Activated naive CD4-positive, alpha-beta T cell treated with anti-CD3 and anti-CD28 coated beads, Interleukin-2, amount 10 ng/mL, durations not matched to agents 7 days and 5 days (primary cell): ENCODE measurements at places on chromosomes 3 and 15.

GRCh38 chr15:38066612-38067011 lies 132.2 kb downstream of the TMCO5A start:
- DNase-seq = no peak
- no peaks in the 10 kb centered on the region for H3K36me3 ChIP-seq
- H3K27me3 ChIP-seq = peaks cover 23% of the 10 kb centered on the region

- peaks cover 18% of the 10 kb centered on the region for H3K27me3 ChIP-seq
- no peak overlapping the region for H3K27ac ChIP-seq
- H3K36me3 ChIP-seq = peaks cover 2% of the 10 kb centered on the region
These were observed 19.3 kb downstream of the TNFAIP8L3 start for GRCh38 chr15:51075364-51075763.

DNA sequence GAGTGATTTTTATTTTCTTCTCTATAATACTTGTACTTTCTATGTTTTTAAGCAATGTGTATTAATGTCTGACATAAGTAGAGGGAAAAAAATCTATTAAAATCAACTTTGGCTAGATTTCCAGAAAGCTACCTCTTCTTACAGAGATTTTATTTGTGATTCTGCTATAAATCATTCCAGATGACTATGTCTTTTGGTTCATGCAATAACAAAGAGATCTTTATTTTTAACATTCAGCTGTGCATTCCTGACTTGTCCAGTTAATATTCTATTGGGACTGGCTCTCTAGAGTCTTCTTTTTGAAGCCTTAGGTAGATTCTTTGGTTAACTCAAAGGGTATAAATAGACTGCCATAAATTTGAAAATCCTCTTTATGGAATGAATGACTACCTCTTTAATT lies 74.3 kb upstream of the ARPP21 start:
- no peak for DNase-seq
- H3K36me3 ChIP-seq = no peaks in the 10 kb centered on the region
- no peaks in the 10 kb centered on the region for H3K4me1 ChIP-seq

DNA sequence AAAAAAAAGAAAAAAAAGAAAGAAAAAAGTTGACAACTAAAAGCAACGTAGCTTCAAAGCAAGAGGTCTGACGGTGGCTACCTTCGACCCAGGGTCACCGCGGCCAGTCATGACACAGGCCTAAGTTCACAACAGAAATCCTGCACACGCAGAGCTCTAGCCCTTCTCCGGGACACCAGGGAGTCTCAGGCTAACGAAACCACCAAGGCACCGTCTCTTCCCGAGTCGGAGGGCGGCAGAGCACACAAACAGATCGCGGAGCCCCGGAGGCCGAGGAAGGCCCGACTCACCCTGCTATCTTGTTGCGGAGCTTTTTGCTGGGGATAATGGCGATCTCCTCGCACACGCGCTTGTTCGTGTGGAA lies 584 bp downstream of the RPS17 start:
- peak overlapping the region; percentile 97 for H3K27ac ChIP-seq
- H3K36me3 ChIP-seq = peaks cover 41% of the 10 kb centered on the region
- peaks cover 47% of the 10 kb centered on the region for H3K4me1 ChIP-seq
- no peak for DNase-seq
- peaks cover 9% of the 10 kb centered on the region for H3K27me3 ChIP-seq
- H3K4me3 ChIP-seq = peak overlapping the region; percentile 96

- no peak for DNase-seq
- H3K36me3 ChIP-seq = peaks cover 61% of the 10 kb centered on the region
- no peak overlapping the region for H3K27ac ChIP-seq
- H3K27me3 ChIP-seq = no peaks in the 10 kb centered on the region
- H3K4me3 ChIP-seq = no peak overlapping the region
- peaks cover 30% of the 10 kb centered on the region for H3K4me1 ChIP-seq
These were observed 56.6 kb downstream of the CBLB start for GRCh38 chr3:105812194-105812586.

DNA sequence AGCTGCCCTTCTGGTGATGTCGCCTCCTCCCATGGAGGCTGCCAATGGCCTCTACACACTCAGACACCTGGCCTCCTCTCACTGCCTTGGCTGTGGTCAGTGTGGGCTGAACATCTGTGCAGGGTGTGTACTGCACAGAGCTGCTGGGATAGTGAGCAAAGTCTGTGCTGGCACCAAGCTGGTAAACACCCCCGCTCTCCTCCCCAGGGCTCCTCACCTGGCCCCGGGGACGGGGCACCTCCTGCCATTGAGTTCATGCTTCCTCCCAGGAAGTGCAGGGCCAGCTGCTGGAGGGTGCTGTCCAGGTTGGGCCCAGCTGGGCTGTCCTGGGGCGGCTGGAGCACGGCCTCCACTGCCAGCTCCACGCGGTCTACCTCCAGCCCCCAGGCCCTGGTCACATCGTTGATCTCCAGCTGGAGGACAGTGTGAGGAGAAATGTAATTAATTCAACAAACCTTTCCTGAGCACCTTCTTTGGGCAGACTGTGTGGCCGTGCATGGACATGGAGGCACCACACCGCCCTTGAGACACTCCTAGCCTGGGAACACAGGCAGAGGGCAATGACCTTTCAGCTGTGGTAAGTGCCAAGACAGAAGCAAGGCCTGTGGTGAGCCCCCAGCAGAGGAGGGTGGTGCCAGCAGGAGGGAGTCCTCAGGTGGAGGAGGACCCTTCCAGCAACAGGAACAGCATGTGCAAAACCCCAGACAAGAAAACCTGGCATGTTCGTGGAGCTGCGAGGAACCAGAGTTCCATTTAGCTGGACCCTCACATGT lies 6.8 kb downstream of the STOML1 start:
- H3K4me3 ChIP-seq = no peak overlapping the region
- no peaks in the 10 kb centered on the region for H3K27me3 ChIP-seq
- H3K36me3 ChIP-seq = no peaks in the 10 kb centered on the region

DNA sequence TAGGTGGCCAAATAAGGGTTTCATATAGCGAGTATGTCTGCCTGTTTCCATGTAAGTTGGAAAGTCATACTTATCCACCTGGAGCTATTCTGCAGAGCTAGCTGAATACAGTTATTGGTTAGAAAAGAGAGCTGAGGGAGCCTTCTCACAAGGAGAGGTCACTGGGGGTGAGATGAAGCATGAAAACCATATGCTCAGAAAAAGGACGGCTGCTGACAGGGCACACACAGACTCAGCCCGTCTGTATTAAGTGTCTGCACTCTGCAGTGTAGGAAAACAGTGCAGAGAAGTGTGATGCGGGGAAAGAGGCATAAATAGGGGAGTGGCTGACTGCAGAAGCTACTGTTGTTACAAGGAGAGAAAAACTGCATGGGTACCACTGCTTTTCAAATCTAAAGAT lies 58.2 kb downstream of the C3orf70 start:
- no peaks in the 10 kb centered on the region for H3K36me3 ChIP-seq
- no peak for DNase-seq
- no peaks in the 10 kb centered on the region for H3K4me1 ChIP-seq
- H3K27me3 ChIP-seq = peaks cover 11% of the 10 kb centered on the region
- no peak overlapping the region for H3K27ac ChIP-seq
- H3K4me3 ChIP-seq = no peak overlapping the region

GRCh38 chr15:31049111-31049510 lies 52.4 kb downstream of the TRPM1 start:
- no peaks in the 10 kb centered on the region for H3K36me3 ChIP-seq
- H3K27ac ChIP-seq = no peak overlapping the region
- no peak overlapping the region for H3K4me3 ChIP-seq
- peaks cover 7% of the 10 kb centered on the region for H3K4me1 ChIP-seq
- DNase-seq = no peak
- H3K27me3 ChIP-seq = peaks cover 28% of the 10 kb centered on the region

GRCh38 chr3:79066481-79066880 lies 701.3 kb downstream of the ROBO1 start:
- no peaks in the 10 kb centered on the region for H3K4me1 ChIP-seq
- DNase-seq = no peak
- no peaks in the 10 kb centered on the region for H3K27me3 ChIP-seq
- no peak overlapping the region for H3K4me3 ChIP-seq
- no peaks in the 10 kb centered on the region for H3K36me3 ChIP-seq

DNA sequence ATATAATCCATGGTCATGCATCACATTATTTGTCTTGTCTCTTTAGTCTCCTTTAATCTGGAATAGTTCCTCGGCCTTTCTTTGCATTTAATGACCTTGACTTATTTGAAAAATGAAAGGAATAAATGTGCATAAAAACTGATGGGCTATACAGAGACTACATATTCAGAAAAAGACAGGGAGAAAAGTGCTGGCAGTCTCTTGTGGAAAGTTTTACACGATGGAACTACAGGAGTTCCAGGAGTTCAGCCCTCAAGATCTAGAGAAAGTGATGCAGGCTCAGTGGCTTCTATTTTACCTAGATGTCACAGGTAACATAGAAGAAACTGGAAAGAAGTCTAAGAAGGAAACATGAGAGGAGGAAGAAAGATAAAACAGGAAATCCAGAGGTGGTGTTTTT lies 7.6 kb upstream of the ABTB1 start:
- H3K4me1 ChIP-seq = no peaks in the 10 kb centered on the region
- peaks cover 20% of the 10 kb centered on the region for H3K27me3 ChIP-seq
- H3K27ac ChIP-seq = no peak overlapping the region
- no peaks in the 10 kb centered on the region for H3K36me3 ChIP-seq
- no peak overlapping the region for H3K4me3 ChIP-seq

GRCh38 chr15:66476535-66476934 lies 21.0 kb downstream of the SNAPC5 start:
- DNase-seq = no peak
- no peak overlapping the region for H3K27ac ChIP-seq
- H3K4me3 ChIP-seq = no peak overlapping the region
- H3K27me3 ChIP-seq = no peaks in the 10 kb centered on the region
- H3K4me1 ChIP-seq = peaks cover 27% of the 10 kb centered on the region
- peaks cover 33% of the 10 kb centered on the region for H3K36me3 ChIP-seq

DNA sequence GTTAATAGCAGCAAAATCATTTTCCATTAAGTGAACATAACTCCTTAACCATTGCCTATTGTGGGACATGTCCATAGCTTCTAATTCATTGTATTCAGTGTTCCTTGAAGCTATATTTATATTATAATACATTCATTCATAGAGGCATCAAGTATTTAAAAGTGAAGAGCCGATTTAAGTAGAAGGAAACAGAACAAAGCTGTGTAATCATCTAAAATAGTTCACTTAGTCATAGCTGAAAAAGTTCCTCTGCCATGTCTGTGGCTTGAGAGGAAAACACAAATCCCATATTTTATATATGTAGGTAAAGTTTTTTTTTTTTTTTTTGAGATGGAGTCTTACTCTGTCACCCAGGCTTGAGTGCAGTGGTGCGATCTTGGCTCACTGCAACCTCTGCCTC lies 54.5 kb downstream of the TMEM108 start:
- no peaks in the 10 kb centered on the region for H3K27me3 ChIP-seq
- no peaks in the 10 kb centered on the region for H3K36me3 ChIP-seq
- H3K4me3 ChIP-seq = no peak overlapping the region

DNA sequence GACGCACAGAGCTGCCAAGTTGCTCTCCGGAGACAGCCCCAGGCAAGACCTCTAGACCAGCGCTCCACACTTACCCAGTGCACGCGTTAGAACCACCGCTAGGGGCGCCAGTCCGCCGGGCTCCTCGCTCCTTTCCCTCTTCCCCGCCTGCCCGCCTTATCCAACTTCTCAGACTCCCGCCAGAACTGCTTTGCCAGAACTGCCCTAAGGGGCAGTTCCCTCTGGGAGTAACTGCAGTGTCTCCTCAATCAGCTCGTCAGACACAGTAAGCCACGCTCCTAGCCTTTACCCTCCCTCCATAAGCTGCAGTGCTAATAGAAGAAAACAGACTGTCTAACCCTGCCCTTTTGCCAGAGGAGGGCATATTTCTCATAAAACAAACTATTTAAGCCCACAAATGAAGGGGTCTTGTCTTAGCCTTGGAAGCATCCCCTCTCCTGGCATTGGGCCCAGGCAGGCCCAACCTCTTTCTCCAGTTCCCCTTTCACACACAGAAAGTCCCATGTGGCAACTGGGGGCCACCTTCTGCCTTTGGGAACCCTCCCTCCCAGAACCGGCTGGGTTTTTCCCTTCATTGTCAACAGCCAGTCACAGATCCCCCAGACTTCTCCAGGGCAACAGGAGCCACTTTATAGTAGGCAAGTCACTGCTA lies 3.7 kb downstream of the BMF start:
- H3K27ac ChIP-seq = no peak overlapping the region
- H3K27me3 ChIP-seq = peaks cover 30% of the 10 kb centered on the region
- H3K36me3 ChIP-seq = peaks cover 33% of the 10 kb centered on the region
- H3K4me1 ChIP-seq = peaks cover 79% of the 10 kb centered on the region
- H3K4me3 ChIP-seq = peak overlapping the region; percentile 30
- peak; percentile 83 for DNase-seq

DNA sequence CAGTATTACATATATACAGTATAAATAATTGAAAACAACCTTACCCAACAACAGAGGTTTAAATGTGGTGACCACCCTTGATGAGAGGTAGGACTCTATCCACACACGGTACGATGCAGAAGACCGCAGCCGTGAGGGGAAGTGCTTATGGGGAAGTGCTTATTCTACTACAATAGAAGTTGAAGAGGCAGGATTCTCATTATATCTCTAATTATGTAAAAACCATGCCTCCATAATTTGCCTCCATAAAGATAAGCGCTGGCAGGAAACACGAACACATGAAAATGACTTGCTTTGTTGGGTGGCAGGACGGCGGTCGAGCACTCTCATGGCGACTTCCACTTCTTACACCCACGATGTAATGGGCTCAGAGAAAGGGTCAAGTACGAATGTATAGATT lies 7.2 kb upstream of the MUC13 start:
- peaks cover 34% of the 10 kb centered on the region for H3K27me3 ChIP-seq
- no peaks in the 10 kb centered on the region for H3K4me1 ChIP-seq
- no peak overlapping the region for H3K27ac ChIP-seq
- DNase-seq = no peak

GRCh38 chr15:25771338-25771706 lies 91.8 kb downstream of the ATP10A start:
- DNase-seq = no peak
- no peak overlapping the region for H3K4me3 ChIP-seq
- H3K36me3 ChIP-seq = peaks cover 23% of the 10 kb centered on the region
- peak overlapping the region; percentile 65 for H3K27ac ChIP-seq
- H3K27me3 ChIP-seq = no peaks in the 10 kb centered on the region

DNA sequence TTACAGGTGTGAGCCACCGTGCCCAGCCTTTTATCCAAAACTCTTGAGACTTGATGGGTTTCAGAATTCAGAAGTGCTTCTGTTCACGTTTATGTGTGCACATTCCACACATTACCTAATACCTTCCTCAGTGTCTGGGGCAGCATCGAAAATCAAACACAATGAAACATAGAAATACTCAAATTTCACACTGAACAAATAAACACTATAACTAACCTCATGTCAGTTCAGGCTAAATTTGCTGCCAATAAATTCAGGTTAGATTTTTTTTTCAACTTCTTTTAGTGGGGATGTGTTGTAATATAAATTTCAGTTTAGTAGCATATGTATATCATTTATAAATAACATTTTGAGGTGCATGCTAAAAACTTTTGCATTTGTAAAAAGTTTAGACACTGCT lies 2.8 kb downstream of the EIF2AK4 start:
- H3K4me1 ChIP-seq = peaks cover 49% of the 10 kb centered on the region
- H3K4me3 ChIP-seq = no peak overlapping the region
- peaks cover 5% of the 10 kb centered on the region for H3K27me3 ChIP-seq
- H3K36me3 ChIP-seq = peaks cover 28% of the 10 kb centered on the region
- no peak overlapping the region for H3K27ac ChIP-seq
